ENCODE measurements at places on chromosomes 7 and 10. TPM values are rescaled to one million over a fixed set of nuclear protein-coding genes. Genes with fewer than 3 reads are reported as not detected.

GRCh38 chr10:4240608-4241197 is 455.7 kb upstream of the KLF6 start:
- no peaks in the 10 kb centered on the region for H3K27me3 ChIP-seq
- H3K4me1 ChIP-seq = peaks cover 42% of the 10 kb centered on the region
- H3K27ac ChIP-seq = no peak overlapping the region
- H3K36me3 ChIP-seq = peaks cover 5% of the 10 kb centered on the region
- no peak for DNase-seq

DNA sequence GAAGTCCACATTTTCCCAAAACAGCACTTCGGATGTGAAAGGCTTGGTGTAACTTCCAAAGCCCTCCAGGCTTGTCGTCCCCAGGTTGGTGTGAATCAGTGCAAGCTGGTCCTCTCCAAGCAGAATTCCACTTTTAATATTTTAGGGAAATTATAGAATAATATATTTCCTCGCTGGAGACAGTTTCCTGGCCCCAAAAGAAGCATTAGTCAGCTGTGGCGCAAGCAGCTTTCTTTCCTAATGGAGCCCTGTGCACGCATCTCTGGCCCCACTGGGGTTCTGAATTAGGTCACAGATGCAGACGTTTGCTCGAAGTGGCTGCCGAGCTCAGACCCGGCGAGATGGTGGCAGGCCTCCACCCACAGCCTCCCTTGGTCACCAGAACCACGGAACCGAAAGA is 33.3 kb upstream of the MNX1 start:
- no peaks in the 10 kb centered on the region for H3K4me1 ChIP-seq
- no peak overlapping the region for H3K27ac ChIP-seq
- H3K36me3 ChIP-seq = no peaks in the 10 kb centered on the region

DNA sequence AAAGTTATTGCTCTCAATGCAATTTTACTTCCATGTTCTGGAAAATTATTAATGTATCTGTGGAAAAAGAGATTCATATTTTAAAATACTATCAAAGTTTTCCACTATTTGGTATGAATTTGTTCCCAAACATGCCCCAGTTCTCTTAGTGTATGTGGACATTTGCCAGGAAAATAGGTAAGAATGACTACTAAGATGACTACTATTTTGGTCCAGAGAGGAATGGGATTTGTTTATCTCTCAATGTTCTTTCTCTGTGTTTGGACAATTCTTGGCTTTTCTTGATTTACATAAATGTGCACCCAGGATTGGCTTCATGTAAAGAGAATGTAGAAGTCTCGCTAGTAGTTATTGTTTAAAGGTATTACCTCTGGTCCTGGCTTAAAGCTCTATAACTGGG is 60.3 kb upstream of the POT1 start:
- no peak overlapping the region for H3K4me3 ChIP-seq
- H3K4me1 ChIP-seq = no peaks in the 10 kb centered on the region
- H3K36me3 ChIP-seq = peaks cover 4% of the 10 kb centered on the region
- H3K27ac ChIP-seq = no peak overlapping the region

DNA sequence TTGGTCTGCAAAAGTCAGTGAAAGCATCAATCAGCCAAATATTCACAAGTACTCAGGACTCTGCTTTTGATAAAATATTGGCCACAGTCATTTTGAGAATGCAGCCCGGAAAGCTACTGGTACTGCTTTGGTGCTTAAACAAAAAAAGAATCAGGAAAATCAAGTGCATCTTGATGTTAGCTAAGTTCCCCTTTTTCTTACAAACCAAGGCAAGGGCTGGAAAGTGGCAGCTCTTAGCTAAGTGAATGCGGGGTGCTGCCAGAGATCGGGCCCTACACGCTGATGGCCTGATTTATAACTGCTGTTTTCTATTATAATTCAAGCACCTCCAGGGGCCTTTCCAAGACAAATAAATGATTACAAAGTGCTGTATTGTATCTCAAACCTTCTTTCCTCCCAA is 136.8 kb upstream of the MGMT start:
- no peaks in the 10 kb centered on the region for H3K4me1 ChIP-seq
- no peak overlapping the region for H3K4me3 ChIP-seq
- no peaks in the 10 kb centered on the region for H3K36me3 ChIP-seq
- no peak overlapping the region for H3K27ac ChIP-seq

- H3K27ac ChIP-seq = no peak overlapping the region
- peaks cover 3% of the 10 kb centered on the region for H3K27me3 ChIP-seq
- no peaks in the 10 kb centered on the region for H3K4me1 ChIP-seq
These were observed 77.0 kb downstream of the ARL4A start for GRCh38 chr7:12764458-12764891.

DNA sequence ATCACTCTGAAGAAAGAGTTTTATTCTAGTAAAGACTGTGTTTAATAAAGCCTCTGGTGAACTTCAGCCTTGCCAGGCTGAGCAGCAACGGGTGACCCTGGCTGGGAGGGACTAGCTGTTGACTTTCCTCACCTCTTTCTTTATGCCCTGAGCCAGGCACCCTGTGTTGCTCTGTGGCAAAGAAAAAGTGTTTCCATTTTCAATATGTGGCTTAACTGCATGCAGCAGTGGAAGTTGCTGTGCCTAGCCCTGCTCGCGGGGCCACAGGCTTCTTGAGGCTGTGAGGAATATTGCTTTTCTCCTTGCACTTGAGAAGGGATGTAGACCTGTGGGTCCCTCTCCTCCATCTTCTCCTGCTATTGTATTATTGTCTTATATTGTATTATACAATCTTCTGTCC is 67.0 kb downstream of the CXCL12 start:
- no peaks in the 10 kb centered on the region for H3K36me3 ChIP-seq
- no peak overlapping the region for H3K4me3 ChIP-seq
- H3K27ac ChIP-seq = no peak overlapping the region

The TMEM196 gene
- not detected for total RNA-seq

The FEZF1 gene
- not detected for total RNA-seq

The SAMD8 gene
- 23.5 TPM for total RNA-seq

The ASB10 gene
- total RNA-seq = not detected

All from natural killer cell treated with Interleukin-12 subunit alpha and Interleukin-12 subunit beta and Interleukin-15 and Interleukin-18, amount 100 ng/mL, for 72 hours (primary cell).